ENCODE measurements at places on chromosomes 3 and 15.
A peak's percentile ranks its signal among the peaks of the same experiment; 100 is the strongest.

DNA sequence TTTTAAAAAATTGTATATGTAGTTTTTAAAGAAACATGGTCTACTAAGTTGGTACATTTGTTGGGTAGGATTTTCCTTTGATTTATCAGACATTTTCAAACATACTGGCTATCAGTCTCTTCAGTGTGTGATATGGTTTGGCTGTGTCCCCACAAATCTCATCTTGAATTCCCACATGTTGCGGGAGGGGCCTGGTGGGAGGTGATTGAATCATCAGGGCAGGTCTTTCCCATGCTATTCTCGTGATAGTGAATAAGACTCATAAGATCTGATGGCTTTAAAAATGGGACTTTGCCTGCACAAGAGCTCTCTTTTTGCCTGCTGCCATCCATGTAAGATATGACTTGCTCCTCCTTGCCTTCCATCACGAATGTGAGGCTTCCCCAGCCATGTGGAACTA, 121.9 kb downstream of the ABI3BP start:
- DNase-seq = no peak

- DNase-seq = no peak
Measured at GRCh38 chr3:55407426-55407820, 79.7 kb downstream of the WNT5A start.

DNA sequence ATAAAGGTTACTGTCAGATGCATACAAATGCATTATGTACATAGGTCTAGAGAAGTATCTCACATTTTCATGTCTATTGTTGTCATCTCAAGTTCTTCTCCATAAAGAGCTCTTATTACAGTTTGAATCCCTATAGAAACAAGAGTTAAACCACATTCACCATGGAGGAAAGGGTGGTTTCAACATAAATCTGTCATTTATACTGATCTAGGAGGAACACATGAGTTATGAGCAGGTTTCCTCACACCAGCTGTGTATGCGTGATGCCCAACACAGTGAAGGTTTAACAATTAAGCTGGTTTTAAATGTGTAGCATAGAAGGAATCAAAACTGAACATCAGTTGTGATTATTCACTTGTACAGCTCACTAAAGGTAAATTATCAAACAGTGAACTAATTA, 251.7 kb downstream of the KCNMB2 start:
- DNase-seq = no peak

DNA sequence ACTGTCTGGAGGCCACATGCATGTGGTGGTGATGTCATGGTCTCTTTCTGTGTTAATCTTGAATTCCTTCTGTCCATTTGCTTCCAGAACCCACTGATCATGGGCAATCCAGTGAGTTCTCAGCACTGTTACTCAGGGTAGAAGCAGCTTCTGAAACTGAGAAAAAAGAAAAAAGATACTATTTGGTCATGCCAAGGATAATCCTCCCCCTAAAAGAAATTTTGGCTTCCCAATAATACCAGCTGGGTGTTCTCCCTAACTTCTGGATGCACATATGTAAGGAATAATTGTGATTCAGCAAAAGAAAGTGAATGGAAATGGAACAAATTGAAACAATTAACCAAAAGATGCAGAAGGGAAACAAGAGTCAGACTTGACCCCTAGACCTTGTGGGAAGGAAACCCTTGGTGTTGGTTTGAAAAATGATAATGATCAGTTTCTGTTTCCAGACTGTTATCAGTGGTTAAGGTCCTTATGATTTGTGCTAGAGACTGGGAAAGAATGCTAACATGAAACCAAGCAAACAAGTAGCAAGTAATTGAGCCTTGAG, 92.3 kb downstream of the RBMS3 start:
- peak; percentile 62 for DNase-seq

DNA sequence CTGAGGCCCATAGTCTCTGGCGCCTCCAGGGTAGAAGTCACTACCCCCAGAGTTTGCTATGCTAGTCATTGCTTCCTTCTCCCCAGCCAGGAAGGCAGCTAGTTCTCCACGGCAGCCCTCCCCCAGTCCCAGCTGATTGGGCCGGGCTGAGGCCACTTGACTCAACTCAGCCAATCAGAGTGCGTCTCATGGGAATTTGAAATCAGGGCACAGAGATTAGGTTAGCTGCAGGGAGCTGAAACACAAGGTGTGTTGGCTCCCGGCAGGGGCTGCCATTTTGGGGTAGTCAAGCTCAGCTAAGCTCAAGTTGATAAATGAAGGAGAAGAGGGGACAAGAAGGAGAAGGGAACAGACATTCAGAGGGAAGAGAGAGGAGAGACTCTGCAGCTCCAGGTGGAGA, 32.8 kb downstream of the LINGO1 start:
- DNase-seq = peak; percentile 33

- DNase-seq = no peak
Measured at GRCh38 chr3:33921608-33922007, 123.2 kb downstream of the PDCD6IP start.

DNA sequence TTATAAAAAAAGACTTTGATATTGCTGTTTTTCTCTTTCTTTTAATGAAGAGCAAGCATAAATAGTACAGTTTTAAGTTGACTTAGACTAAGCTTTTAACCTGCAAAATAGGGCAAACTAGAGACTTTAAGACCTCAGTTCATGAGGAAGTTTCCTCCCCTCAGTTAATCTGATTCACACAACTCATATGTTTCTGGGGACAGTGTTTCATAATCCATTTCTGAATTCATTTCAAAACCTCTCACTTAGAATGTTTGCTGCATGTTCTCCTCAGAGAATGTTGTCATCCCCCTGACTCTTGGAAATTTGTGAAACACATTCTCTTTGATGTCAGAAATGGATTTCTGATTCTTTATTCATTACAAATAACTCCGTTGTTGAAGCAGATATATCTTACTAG, 79.3 kb upstream of the SKOR1 start:
- DNase-seq = peak; percentile 60

GRCh38 chr15:42577514-42578031, 2.2 kb downstream of the STARD9 start:
- DNase-seq = peak; percentile 72

- DNase-seq = no peak
Measured at GRCh38 chr3:157098121-157098822, 61.7 kb downstream of the CCNL1 start.

GRCh38 chr3:177478170-177478867, 281.0 kb upstream of the TBL1XR1 start:
- peak; percentile 100 for DNase-seq

- peak; percentile 66 for DNase-seq
Measured at GRCh38 chr15:90665288-90666134, 51.6 kb upstream of the BLM start.

GRCh38 chr3:41710646-41711388, 251.1 kb downstream of the ULK4 start:
- DNase-seq = peak; percentile 89

DNA sequence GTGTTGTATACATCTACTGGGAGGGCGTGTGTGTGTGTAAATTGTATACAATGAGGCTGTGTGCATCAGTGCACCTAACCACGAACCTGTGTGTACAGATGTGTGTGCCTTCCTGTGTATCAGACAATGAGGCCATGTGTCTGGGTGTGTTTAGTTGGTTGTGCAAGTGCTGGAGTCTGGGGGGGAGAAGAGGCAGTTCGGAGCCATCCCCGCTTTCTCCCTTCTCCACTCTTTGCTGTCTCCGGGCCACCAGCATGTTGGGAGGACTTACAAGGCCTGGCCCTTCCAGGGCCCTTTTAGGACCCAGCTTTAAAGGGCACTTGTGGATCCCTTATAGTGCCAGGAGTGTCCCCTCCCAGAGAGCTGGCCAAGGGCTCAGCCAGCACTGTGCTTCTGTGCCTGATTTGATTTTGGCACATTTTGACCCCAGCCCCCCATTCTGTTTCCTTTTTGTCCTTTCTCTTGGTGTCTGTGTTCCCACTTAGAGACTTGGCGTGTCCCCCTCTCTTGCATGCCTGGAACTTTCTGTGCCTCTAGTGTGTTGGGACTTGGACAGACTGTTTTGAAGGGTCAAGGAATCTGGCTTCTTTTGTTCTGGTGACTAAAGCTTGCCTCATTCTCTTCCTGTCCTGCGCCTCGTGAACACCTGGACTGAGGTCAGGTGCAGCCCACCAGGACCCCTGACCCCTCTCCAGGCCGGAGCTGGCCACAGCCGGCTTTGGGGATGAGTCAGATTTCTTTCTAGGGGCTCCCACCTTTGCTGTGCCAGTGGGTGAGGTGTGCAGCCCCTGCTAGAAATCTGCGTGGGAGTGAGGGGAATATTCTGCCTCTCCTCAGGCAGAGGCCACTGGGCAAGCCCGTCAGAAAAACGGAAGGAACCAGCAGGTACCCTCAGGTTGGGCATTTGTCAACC, 1.5 kb downstream of the CTDSPL start:
- no peak for DNase-seq

GRCh38 chr3:5233026-5233425, 45.5 kb downstream of the EDEM1 start:
- no peak for DNase-seq

DNA sequence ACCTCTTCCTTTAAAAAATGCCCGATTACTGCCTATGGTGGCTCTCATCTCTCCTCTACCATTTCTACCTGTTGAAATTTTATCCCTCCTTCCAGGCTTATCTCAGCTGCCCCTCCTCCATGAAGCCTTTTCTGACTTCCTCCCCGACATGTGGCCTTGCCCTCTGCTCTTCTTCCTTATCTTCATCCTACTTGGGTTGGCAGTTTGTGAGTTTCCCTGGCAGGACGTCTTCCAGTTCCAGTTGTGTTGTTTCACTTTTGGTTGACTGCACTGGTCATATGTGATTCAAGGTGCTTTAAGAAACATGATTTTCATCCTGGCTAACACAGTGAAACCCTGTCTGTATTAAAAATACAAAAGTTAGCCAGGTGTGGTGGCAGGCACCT, 4.4 kb downstream of the DLL4 start:
- DNase-seq = no peak

DNA sequence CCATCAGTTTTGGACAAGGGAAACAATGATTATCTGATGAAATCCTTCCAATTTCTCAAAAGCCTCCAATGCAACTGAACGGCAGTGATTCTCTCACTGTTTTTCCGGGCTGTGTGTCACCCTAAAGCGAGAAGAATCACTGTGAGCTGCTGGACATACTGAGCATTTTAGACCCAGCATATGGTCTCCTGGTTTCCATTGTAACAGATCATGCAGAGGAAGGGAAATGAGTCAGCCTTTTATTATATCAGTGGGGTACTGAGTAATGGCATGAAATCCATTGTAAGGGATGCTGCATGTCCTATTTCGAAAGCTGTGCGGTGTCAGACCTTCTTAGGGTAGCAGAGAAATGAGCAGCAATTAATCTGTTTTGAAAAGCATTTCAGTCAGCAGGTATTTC, 287.1 kb downstream of the IL5RA start:
- peak; percentile 68 for DNase-seq

Data from fibroblast of skin of scalp (primary cell).